ENCODE measurements at places on chromosomes 6 and 20. TPM values are rescaled to one million over a fixed set of nuclear protein-coding genes. Genes with fewer than 3 reads are reported as not detected.

DNA sequence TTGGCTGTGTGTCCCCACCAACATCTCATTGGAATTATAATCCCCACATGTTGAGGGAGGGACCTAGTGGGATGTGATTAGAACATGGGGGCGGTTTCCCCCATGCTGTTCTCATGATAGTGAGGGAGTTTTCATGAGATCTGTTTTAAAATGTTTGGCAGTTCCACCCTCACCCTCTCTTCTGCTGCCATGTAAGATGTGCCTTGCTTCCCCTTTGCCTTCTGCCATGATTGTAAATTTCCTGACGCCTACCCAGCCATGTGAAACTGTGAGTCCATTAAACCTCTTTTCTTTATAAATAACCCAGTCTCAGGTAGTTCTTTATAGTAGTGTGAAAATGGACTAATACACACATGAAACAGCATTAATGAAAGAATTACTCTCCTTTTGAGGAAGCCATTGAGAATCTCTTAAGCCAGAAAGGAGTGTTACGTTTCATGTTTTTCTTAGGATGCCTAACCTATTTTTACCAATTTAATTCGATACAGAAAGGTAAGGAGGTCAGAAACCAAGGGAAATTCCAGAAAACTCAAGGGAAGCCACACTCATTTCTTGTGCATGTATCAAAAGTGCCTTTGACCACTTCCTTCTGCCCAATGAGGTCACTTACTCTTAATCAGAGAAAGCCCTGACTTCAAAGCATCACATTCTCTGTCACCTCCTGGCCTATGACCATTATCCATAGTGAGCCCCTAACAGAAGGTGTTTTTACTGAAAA is 24.7 kb upstream of the HINT3 start:
- peak; percentile 81 for DNase-seq

DNA sequence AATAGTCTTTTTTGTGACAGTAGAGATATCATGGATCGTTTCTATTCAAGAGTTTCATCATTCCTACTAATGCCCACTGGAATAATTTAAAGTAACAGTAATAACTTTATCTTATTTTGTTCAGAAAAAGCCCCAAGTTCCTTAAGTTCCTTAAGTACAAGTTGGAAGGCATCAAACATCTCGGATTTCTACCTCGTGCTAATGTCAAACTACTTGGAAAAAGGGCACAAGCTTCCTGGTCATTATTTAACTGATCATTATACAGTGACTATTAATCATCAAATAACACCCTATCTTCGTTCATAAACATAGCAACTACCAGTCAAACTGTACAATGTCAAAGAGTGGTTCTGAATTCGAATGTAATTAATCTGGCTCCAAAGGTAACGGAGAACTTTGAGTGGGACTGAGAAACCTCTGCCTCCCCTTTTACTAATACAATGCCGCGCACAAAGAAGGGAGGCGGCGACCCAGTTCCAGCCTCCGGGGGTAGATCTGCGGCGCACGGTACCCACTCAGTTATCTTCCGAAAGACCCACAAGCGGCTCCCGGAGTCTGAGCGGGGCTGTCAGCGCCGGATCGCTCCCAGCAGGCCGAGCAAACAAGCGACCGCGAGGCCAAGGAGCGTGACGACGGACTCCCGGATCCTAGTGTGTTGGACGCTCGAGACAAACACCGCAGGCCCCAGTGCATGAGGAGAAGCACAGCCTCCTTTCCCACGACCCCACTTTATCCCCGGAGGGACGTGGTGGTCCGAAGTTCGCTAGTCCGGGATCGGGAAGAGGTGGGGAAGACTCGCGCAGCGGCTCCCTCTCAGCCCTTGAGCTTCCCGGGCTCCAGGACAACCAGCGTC is 716 bp downstream of the SHPRH start:
- DNase-seq: peak; percentile 43

GRCh38 chr20:37362231-37362792 is 16.4 kb downstream of the SRC start:
- no peak for DNase-seq

DNA sequence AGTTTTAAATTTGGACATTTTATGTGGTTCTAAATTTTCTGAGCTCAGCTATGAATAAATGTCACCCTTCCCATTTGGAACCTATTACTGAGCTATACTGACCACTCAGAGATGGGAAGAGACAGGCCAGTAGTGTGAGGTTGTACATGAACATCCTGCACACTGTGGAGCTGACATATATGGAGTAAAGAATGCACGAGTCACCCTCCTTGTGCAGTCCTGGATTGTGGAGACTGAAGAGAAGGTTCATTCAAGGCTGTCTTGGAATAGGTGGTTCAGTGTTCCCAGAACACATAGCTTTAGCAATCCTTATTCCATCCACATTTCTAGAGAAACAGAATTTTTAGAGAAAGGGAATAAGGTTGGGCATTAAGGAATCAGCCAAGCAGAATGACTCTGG is 50.3 kb upstream of the OGFRL1 start:
- peak; percentile 75 for DNase-seq

Gene CRIP3
- not detected for total RNA-seq

DNA sequence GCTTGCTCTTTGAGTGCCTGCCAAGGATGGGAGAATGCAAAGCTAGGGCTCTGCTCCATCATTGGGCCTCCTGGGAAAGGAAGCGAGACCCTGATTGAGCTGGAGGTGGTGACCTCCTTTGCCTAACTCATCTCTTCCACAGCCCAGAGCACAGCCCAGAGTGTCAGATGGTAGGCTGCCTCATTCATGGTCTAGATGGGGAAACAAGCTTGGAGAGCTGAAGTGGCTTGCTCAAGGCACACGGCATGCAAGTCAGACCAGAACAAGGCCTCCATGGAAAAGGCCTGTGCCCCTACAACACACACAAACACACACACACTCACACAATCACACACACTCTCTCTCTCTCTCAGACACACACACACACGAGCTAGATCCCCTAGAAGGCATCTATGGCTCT is 17.5 kb downstream of the TGM3 start:
- no peak for DNase-seq

GRCh38 chr6:151160929-151161757 is 78.6 kb upstream of the AKAP12 start:
- no peak for DNase-seq
